Fibroblast of skin of scalp (primary cell): ENCODE measurements at places on chromosomes 11 and 22.

DNA sequence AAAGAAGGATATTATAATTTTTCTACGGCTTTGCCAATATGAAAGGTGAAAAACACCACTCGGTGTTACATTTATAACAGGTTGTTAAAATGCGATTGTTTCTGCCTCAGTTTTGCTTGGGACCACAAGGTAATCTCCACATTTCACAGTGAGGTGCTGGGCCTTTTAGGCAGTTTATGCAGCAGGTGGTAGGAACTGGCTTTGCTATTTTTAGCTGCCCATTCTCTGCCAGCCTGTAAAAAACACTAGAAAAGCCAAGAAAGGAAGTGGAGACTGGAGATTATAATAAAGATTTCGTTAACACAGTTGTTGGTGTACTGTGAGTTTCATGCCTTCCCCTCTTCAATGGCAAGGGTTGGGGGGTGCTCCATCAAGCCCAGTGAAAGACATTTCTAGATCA lies 8.0 kb upstream of the MRPL16 start:
- no peak for DNase-seq

GRCh38 chr11:10484461-10485180 lies 29.6 kb downstream of the AMPD3 start:
- no peak for DNase-seq

GRCh38 chr22:50074056-50074455 lies 11.2 kb downstream of the MLC1 start:
- no peak for DNase-seq

DNA sequence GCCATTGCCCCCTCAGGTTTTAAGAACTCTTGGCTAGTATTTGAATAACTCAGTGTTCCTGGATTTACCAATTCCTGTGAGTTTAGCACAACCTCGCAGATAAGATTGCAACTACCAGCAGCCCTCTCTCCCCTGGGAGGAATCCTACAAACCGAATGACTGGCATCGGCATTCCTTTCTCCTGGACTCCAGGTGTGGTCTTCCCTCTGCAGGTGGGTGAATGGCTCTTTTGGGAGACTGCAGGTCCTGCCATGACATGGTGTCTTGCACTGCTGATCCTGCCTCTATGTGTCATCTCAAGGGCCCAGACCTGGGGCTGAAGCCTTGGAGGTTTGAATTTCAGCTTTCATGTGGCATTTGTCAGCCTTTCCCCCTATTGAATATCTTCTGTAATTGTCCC lies 105.6 kb downstream of the PKNOX2 start:
- no peak for DNase-seq

GRCh38 chr11:117334896-117335295 lies 7.2 kb downstream of the CEP164 start:
- no peak for DNase-seq

DNA sequence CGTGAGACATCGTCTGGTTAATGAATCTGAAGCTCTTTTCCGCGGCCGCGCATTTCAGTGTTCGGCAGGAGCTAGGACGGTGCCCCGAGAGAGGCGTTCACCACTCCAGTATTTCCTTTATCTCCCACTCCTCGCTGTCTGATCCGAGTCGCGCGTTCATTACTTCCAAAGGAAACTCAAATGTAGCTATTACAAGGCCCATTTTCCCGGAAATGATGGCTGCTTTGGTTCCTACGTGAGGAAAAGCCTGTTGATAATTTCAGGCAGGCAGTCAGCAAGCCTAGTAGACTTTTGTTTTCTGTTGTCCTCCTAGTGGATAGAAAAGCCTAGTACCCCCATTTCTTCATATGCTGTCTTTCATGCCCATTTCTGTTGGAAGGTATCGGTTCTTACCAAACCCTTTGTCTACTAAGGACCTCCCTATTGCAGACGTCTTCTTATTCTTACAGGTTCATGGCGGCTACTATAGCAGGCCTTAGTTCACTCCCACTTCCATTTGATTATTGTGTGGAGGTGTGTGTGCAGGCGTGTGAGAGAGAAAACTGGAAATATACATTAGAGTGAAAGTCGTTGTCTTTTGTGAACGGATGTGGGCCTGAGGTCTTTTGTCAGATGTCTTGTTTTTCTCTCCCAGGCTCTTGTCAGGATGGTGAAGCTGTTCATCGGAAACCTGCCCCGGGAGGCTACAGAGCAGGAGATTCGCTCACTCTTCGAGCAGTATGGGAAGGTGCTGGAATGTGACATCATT lies 737 bp downstream of the RBM4 start:
- DNase-seq = peak; percentile 43

GRCh38 chr11:88066090-88066489 lies 109.2 kb downstream of the RAB38 start:
- DNase-seq = no peak

DNA sequence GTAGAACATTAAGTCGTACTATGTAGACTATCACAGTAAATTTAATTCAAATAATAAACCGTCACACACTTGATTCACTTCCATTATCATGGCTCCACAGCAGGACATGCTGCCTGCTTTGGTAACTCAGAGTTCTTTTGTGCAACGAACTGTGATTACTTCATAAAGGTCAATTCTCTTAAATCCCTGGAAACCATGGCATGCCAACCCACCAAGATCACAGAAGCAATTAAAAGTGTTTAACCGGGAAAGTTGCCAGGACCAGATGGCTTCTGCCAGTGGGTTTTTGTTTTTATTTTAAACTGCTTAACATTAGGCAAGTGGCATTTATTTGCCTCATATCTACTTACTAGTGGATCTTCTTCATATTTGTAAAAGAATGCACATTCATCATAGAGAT lies 1162.1 kb downstream of the DLG2 start:
- DNase-seq = peak; percentile 18

GRCh38 chr11:88115828-88116755 lies 59.2 kb downstream of the RAB38 start:
- no peak for DNase-seq

DNA sequence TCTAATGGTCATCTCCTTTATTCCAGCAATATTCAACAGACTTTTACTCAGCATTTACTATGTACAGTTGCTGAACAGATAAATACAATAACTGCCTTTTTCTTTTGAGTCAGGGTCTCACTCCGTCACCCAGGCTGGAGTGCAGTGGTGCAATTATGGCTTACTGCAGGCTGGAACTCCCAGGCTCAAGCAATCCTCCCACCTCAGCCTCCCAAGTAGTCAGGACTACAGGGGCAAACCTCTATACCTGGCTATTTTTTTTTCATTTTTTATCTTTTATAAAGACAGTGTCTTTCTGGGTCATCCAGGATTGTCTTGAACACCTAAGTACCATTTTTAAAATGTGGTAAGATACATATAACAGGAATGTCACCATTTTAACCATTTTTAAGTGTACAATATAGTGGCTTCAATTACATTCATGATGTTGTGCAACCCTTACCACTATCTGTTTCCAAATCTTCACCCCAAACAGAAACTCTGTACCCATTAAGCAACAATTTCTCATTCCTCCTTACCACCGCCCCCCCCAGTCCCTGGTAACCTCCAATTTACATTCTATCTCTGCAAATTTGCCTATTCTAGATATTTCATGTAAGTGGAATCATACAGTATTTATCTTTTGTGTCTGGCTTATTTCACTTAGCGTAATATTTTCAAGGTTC lies 67.8 kb downstream of the MIAT start:
- no peak for DNase-seq

GRCh38 chr11:129314371-129314770 lies 61.3 kb upstream of the BARX2 start:
- no peak for DNase-seq

DNA sequence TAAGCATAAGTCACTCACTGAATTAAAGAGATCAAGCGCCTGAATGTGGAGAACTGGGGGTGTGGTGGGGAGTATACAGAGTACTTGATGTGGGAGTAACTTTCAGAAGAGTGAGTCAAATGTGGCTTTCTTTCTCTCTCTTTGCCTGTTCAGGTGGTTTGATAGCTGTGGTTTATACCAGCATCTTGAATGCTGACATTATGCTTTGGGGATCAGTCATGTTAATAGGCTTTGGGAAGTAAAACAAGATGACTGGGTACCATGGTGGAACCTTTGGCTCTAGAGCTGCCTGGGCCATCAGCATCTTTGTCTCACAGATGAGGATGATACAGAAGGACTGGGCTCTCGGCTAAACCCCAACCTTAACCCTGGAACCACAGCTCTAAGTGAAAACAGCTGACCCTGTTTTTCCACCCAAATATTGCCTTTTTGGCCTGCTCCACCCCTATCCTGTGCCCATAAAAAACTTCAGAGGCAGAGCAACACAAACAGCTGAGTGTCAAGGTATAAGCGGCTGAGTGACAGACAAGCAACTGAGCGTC lies 58.2 kb upstream of the GNAZ start:
- no peak for DNase-seq

GRCh38 chr11:69296890-69297786 lies 3.2 kb downstream of the MYEOV start:
- DNase-seq = peak; percentile 99

DNA sequence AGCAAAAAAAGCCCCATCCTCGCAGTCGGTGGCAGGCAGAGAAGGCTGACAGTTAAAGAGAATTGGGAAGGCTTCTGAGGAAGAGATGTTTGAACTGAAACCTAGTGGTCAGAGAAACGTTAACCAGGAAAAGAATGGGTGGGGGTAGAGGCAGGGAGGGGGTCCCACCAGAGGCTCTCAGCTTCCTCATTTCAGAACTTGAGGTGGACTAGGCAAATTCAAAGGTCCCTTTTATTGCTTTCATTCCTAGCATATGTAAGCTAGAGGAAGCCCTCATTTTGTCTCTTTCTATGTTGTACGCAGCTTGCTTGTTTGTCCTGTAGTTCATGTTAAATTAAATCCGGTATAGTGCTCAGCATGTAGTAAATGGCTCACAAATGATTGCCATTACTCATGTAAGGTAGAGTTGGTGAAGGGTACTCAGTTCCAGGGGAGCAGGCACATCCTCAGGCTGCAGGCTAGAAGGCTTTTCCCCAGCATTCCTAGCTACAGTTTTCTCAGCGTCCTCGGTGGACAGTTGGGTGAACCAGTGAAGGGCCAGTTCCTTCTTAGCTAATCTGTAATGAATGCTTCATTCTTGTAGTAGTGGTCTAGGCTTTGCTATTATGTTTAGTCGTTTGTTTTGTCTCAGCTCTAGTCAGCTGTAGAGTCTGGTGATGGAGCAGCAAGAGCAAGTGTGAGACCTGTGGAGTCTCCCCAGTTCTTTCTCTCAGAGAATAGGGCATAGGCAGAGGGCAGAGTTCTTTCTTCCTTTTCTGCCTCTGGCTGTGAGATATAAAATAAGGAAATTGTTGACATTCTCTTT lies 58.6 kb downstream of the UVRAG start:
- no peak for DNase-seq

GRCh38 chr11:62269654-62270278 lies at the start of gene SCGB2A2:
SCGB2A2 (plus strand) TSS chr11:62270158; CDS start chr11:62270217, 59 bp downstream.
- DNase-seq = no peak

GRCh38 chr11:20315800-20316199 lies 47.7 kb upstream of the HTATIP2 start:
- no peak for DNase-seq

DNA sequence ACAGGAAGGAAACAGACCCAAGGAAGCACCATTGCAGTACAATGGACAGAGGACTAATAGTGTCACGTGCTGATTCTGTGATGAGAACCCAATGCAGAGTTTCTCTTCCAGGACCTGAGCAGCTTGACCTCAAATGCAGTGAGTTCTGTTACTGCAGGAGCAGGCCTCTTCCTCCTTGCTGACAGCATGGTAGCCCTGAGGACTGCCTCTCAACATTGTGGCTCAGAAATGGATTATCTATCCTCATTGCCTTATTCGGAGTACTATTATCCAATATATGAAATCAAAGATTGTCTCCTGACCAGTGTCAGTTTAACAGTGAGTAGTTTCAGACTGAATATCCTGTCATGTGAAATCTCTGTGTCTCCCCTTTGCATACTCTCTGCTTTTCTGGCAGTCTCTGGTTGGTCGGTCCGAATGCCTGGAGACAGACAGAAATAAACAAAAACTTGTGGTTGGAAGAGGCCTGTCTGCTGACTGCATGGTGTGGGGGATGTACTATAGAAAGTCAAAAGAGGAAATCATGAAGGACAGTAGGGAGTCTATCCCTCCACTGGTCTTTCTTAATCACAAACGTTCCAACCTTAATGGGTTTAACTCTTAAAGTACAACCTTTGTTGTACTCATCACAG lies 6.9 kb upstream of the MS4A14 start:
- no peak for DNase-seq

- DNase-seq = peak; percentile 41
Observed at GRCh38 chr11:92225568-92226330, 1.1 kb downstream of the FAT3 start.

GRCh38 chr11:61815790-61816735 lies 740 bp downstream of the FADS1 start:
- peak; percentile 58 for DNase-seq

DNA sequence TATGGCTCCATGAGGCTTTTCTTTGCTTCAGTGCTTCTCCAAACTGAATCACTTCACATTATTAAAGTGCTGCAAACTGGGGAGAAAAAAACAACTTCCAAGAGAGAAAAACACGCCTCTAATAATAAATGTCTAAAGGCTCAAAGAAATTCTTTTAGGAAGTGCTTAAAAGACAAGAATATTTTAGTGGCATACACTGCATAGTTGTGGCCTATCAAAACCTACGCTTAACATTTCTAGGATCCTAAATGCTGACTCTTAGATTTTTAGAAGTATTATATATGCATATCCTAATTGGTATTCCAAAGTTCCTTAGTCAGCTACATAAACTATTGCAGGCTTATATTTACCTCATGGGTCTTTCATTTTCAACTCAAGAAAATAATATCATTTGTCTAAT lies 879.0 kb upstream of the CCDC90B start:
- peak; percentile 63 for DNase-seq

GRCh38 chr11:40274017-40274416 lies 1185.4 kb downstream of the LRRC4C start:
- DNase-seq = peak; percentile 73

DNA sequence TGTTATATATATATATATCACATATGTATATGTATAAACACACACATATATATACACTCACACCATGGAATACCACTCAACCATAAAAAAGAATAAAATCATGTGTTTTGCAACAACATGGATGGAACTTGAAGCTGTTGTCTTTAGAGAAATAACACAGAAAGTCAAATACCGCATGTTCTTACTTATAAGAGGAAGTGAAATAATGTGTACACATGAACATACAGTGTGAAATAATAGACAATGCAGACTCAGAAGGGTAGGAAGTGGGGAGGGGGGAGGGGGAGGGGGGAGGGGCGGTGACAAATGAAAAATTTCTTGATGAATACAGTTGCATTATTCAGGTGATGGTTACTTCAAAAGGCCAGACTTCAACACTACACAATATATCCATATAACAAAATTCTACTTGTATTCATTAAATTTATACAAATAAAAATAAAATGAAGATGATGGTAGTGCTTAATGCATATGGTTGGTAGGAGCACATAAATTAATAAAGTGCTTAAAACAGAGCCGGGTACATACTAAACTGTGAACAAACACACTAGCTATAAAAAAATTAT lies 5.8 kb upstream of the OR5B2 start:
- no peak for DNase-seq

DNA sequence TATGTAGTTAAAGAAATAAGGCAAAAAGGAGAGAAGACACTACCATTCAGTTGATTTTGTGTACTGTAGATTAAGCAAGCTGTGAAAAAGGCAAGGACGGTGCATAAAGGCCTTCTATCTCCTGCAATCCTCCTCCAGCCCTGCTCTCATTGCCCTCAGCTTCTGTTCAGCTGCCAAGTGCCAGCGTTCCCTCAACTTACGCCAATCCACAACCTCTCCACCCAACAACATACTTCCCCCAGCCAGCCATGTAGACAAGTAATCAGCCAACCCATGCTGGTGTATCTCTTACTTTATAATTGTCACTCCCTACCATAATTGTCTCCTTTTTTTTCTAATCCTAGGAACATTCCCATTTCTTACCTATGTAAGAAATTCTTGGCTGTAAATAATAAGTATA lies 30.1 kb upstream of the ANO5 start:
- no peak for DNase-seq
